ENCODE measurements at places on chromosomes 12 and 14.

DNA sequence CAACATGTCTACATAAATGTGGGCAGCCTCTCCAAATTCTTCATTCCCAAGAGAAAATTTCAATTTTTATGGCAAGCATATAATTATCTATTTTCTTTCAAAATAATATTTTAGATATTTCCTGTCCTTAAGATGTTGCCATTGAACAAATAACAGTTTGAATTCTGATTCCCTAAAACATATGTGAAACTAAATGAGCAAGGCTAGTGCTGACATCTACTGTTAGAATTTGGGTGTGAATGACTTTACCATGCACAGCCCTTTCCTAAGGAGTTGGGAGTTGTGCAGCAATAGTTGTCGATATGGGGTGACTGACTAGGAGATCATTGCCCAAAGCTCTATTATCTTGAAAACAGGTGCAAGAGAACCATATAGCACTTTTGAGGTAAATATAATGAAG is 108.2 kb upstream of the SLC38A4 start:
- DNase-seq = peak; percentile 60

DNA sequence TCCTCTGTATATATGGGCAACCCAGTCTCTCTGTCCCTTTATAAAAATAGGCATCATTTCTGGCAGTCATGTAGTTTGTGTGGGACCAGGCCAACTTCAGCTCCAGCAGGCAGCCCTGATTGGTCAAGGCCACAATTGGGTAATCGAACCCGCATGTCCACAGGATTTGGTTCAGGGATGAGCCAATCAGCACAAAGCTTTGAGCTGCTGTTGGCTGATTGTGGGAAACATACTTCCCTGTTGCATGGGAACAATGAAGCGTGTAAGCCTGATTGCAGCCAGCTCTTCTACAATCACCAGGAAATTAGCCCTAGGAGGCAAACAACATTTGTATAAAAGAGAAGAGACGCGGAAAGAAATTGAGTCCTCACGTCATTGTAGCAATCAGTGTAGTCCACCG is 328.6 kb downstream of the PCNX1 start:
- DNase-seq = peak; percentile 82

DNA sequence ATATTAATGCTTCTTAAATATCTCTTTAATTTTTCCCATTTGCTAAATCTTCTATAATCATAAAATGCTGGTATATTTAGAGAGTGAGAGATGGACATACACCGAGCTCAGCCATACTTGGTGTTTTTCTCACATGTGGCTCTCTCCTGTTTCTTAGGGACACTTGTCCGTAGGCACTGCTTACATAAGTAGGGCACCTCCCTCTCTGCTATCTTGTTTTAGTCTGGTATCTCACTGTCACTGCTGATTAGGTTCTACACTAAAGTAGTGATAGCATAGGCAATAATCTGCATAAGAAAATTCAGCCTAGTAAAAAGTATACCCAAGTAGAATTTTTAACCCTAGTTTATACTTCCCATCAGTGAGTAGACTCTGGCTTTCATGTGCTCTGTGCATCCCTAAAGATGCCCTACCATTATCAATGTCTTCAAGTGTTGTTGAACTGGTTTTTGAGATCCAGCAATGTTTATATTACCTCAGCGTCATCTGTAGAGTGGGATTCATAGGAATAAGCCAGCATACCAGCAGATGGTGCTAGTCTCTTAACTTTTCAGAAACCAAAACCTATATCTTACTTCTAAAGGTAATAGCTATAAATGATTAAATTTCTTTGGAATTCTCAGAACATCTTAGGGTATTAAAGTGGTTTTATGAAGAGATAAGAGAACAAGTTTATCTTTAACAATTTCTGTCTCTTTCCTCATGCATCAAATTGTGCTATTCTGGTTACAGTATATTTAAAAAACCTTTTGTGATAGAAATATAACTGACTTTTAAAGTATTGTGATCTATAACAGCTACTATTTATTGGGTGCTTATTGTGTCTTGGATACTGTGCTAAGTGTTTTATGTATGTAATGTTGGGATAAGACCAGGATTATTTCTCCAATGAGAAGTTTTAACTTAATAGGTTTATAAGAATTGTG is 32.9 kb downstream of the ARID2 start:
- peak; percentile 44 for DNase-seq

- DNase-seq = no peak
Observed at GRCh38 chr12:57745485-57745881, 644 bp downstream of the TSPAN31 start.

GRCh38 chr12:49693931-49694444 is 13.2 kb downstream of the FMNL3 start:
- DNase-seq = no peak

DNA sequence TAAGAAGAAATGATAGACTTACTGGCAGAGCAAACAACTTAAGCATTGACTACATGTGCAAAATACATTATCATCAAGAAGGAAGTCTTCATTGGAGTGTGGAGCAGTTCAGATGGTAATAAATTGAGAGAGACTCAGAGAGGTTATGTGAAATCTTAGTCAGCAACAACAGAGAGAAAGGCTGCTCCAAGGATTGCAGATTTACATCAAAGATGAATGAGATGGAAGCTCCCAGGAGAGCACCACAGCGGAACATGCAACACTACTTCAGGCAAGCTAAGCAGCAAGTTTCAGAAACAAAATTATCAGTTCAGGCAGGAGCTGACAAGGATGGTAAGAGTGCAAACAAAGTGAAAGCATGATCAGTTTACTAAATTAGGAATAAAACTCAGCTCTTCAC is 882.3 kb downstream of the LRFN5 start:
- no peak for DNase-seq

DNA sequence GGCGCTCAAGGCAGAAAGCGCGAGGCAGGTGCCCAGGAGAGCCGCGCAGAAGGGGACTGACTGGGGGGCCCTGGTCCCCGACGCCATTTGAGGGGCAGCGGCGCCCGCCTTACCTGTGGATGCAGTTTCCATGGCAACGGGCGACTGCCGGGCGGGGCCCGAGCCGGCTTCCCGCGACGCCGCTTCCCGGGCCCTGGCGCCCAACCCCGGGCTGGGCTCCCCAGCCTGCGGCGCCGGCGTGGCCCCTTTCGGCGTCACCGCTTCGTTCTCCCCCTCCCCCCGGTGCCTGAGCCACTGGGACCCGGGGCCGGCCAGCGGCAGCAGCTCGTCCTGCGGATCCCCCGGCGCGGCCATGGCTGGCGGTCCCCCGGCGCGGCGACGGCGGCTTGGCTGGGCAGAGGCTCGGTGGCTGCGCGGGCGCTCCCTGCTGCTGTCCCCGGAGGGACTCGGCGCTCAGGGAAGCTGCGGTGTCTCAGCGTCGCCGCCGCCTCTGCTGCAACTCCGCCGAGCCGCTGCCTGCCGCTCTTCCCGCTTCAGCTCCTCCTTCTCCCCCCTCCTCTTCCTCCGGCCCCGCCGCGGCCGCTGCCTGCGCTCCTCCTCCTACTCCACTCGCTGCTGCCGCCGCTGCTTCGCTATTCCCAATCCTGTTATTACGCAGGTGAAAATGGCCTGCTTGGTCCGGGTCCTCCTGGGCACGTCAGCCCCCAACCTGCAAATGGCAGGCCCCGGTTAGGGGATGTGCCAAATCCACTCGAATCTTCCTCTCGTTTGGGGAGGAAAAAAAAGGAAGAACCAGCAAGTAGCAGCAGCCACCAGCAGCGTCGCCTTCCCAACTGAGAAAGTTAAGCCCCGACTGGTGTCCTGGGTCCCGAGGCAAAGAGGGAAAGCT is at the start of gene RTN1:
Gene RTN1 (minus strand): TSS at position 500 of the 889 bp plus-strand sequence. CDS start 146 bp downstream, at position 354.
- peak; percentile 20 for DNase-seq

GRCh38 chr12:57268264-57268663 is 17.3 kb upstream of the STAC3 start:
- DNase-seq = no peak

DNA sequence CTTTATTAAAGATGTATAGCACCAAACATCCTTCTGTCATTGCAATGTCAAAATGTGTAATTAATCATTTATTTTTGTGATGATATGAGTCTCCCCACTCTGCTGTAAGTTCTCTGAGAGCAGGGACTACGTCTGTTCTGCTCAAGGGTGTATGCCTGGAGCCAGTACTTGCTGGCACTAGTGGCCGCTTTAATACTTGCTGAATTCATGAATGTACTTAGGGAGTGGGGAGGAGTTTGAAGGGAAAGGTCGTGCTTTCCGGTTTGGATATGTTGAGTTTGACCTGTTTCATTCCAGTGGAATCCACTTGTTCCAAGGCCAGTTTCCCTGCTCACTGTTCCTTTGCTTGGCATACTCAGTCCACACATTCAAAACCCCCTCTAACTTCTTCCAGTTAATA is 1.9 kb upstream of the DCAF5 start:
- DNase-seq = no peak

Measured in AG08395 (cell line).